A549 treated with RU486 at 1 μM for 4 hours (cell line): ENCODE measurements at places on chromosomes 12 and 14. TPM values are rescaled to one million over a fixed set of nuclear protein-coding genes. Genes with fewer than 3 reads are reported as not detected.

Gene TNS2
- 10.0 to 20.4 TPM (median 17.8 TPM) in 5 replicates for total RNA-seq

Gene STRN3
- 12.1 to 19.1 TPM (median 16.1 TPM) in 5 replicates for total RNA-seq

Gene LMO3
- not detected in 5 replicates for total RNA-seq

Gene USP44
- total RNA-seq: 0.09 to 0.18 TPM (median 0.12 TPM) in 4 of 5 replicates, not detected in the other
